ENCODE measurements at places on chromosomes 1 and 21. TPM values are rescaled to one million over a fixed set of nuclear protein-coding genes. Genes with fewer than 3 reads are reported as not detected.

DNA sequence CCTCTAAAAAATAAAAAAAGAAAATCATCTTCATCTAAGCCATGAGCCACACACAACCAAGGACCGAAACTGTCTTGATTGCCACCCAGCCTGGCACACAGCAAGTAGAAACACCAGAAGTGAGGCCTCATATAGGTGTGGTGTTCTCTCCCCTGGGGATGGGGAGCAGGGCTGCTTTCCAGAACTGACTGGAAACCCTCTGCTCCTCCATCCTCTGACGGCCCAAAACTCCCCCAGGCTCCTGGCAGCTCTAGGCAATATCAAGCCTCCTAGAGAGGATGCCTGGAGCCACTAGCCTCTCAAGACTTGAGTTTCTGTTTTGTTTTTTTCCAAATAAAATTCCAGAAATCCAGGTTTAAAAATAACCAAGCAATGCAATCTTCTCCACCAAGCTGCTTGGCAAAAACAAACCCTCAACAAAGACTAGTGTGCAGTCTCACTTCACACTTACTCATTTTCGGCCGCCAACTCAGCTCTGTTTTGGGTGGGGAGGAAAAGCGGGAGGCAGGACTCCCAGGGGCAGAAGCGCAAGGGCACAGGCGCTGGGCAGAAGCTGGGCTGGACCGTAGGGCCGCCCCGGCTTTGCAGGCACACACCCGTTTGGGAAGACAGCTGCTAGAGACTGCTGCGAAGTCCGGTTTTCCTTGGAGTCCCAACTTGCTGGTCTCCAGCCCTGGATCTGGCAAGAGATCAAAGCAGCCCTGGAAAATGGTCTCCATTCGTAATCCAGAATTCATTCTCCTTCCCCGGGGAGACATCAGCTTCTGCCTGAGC, 78.2 kb upstream of the CAPZB start:
- DNase-seq, result peak; percentile 52

GRCh38 chr1:151492120-151492519, 19.1 kb upstream of the CGN start:
- no peak for DNase-seq

DNA sequence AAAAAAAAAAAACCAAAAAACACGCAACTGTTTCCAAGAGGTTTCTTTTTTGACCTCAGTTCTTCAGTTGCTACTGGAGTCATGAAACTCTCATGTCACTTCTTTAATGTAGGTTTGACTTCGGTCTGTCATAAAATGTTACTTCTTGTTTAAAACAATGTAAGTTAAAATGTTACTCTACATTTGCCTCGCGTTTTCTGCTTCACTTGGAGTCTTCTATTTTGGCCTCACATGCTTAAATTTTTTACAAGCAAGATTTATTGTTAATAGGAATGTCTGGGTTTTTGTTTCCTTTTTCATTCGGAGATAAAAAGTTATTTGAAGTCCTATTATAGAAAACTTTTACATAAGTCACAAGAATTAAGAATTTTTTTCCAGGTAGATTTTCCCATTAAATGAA, 880.2 kb downstream of the LTN1 start:
- no peak for DNase-seq

GRCh38 chr1:28028873-28029654, 59.3 kb downstream of the EYA3 start:
- no peak for DNase-seq

GRCh38 chr1:202247837-202248795, 54.5 kb downstream of the LGR6 start:
- DNase-seq, result no peak

GRCh38 chr1:158998037-158998780, 11.5 kb upstream of the IFI16 start:
- no peak for DNase-seq

DNA sequence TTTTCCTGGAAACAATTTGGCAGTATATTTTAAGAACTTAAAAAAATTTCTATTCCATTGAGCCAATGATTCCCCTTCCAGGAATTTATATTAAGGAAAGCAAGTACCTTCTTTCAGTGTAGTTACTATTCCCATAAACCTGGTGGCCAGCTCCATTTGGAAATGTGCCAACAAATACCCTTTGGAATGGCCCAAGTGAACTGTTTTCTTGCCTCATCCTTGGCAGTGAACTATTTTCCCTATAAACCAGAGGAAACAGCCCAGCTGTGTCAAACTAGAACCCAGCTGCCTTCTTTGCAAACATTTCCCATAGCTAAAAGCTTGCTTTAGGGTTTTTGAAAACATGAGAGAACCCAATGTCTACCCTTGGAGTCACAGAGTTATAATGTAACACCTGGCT, 496.9 kb downstream of the NEGR1 start:
- no peak for DNase-seq

DNA sequence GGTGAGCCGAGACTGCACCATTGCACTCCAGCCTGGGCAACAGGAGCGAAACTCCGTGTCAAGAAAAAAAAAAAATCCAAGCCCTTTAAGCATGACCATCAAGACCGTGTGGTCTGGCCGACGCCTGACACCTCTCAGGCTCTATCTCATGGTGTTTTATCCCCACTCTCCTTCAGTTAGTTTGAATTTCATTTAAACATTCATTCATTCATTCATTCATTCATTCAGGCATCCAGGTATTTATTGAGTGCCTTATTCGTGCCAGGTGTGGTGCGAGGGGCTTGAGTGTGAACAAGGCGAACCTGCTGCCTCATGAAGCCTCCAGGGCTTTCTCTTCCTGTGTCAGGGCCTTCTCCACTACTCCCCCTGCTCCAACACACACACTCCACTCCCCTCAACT, 22.6 kb upstream of the OPRD1 start:
- no peak for DNase-seq

- DNase-seq, result no peak
Observed at GRCh38 chr1:113405573-113405972, 15.3 kb downstream of the MAGI3 start.

NKAIN1 gene
- 28.1 TPM for total RNA-seq

TMCO1 gene
- total RNA-seq, result 55.4 TPM

OR10J1 gene
- total RNA-seq, result not detected

C1orf21 gene
- total RNA-seq, result 24.9 TPM

FCER1G gene
- 2.0 TPM for total RNA-seq

Data from frontal cortex (tissue), 4 donors.